ENCODE measurements at places on chromosomes 12 and 14. TPM values are rescaled to one million over a fixed set of nuclear protein-coding genes. Genes with fewer than 3 reads are reported as not detected.

DNA sequence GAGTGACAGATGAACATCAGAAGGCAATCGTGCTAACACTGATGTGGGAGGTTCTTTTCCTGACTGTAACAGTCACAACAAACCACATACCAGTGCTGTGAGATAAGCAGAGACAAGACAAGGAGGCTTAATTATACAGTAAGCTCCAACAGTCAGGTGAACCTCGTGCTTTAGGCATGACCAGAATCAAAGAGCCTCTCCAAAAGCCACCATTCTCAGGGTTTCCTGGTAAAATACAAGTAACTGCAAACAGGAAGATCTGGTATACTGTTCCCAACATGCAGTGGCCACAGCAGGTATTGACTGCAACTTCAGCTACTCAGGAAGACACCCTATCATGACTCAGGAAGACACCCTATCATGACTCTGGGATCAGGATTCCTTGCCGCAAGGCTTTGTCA, 47.3 kb upstream of the GTF2A1 start:
- H3K4me1 ChIP-seq: no peaks in the 10 kb centered on the region
- no peak overlapping the region for H3K4me3 ChIP-seq
- peaks cover 42% of the 10 kb centered on the region for H3K27me3 ChIP-seq
- DNase-seq: peak; percentile 40
- H3K36me3 ChIP-seq: no peaks in the 10 kb centered on the region
- H3K27ac ChIP-seq: no peak overlapping the region

GRCh38 chr12:59472273-59472672, 123.6 kb upstream of the SLC16A7 start:
- no peaks in the 10 kb centered on the region for H3K27me3 ChIP-seq
- no peak for DNase-seq
- H3K4me1 ChIP-seq: no peaks in the 10 kb centered on the region
- H3K4me3 ChIP-seq: no peak overlapping the region

- no peaks in the 10 kb centered on the region for H3K4me1 ChIP-seq
- DNase-seq: no peak
- H3K36me3 ChIP-seq: no peaks in the 10 kb centered on the region
These were observed 32.6 kb downstream of the DDX11 start for GRCh38 chr12:31106101-31106803.

DNA sequence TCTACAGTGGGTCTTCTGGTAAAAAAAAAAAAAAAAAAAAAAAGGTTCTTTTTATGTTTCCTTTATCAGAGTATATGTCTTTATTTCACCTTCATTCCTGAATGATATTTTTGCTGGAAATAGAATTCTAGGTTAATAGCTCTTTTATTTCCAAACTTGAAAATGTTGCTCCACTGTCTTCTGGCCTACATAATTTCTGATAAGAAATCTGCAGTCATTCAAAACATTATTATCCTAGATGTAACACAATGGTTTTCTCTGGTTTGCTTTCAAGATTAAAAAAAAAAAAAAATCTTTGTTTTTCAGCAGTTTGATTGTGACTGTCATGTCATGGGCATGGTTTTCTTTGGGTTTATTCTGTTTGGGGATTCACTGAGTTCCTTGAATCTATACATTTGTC, 19.5 kb downstream of the DCP1B start:
- H3K4me1 ChIP-seq: no peaks in the 10 kb centered on the region
- no peak overlapping the region for H3K4me3 ChIP-seq
- no peak overlapping the region for H3K27ac ChIP-seq
- peaks cover 43% of the 10 kb centered on the region for H3K36me3 ChIP-seq
- H3K27me3 ChIP-seq: no peaks in the 10 kb centered on the region

DNA sequence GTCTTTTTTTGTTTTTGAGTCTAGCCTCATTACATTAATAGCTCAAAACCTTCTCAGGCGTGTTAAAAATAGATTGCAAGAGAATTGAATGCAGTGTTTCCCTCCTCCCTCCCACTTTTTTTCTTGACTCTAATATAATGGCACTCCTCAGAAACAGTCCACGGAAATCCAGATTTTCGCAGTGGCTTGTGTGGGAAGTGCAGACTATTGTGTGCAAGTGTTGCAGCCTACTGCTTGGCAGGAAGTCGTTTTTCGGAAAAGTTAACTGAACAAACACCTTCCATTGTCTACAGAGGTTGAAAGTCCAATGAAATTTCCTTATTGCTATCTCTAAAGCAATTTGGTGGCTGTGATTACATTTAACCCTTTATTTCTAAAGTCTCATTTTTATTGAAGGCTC, 147.9 kb upstream of the E2F7 start:
- no peaks in the 10 kb centered on the region for H3K27me3 ChIP-seq
- no peaks in the 10 kb centered on the region for H3K36me3 ChIP-seq
- no peak overlapping the region for H3K4me3 ChIP-seq

DNA sequence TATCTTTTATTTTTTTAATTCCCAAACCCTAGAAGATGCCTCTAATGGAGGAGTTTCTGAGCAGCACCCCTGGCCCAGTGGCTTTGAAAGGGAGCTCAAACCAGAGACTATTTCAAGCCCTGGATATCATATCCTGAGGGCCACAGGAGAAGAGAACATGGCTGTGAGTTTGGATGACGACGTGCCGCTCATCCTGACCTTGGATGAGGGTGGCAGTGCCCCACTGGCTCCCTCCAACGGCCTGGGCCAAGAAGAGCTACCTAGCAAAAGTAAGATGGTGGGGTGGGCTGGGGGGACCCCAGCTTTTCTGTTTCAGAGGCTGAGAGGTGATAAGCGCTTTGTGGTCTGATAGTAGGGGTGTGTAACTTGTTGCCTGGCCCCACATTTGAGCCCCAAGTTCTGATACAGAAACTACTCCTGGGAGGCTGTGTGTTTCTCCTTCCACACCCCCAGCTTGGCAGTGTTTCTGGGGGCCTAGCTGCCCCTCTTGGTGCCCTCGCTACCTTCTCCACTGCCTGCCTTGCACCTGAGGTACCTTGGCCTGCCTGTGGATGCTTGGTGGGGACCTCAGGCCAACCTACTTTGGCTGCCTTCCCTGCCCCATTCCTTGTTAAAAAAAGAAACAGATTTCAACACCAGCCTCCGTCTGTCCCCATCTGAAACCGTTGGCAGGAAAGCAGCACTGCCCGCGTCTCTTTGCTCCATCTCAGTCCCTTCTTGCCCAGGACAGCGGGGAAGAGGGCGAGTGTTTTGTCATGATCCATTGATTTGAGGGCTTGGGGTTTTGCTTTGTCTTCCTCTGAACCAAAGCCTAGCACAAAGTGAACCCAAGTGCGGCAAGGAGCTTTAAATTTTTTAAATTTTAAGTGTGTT, 5.7 kb downstream of the TPCN1 start:
- peaks cover 3% of the 10 kb centered on the region for H3K36me3 ChIP-seq
- H3K4me1 ChIP-seq: peaks cover 19% of the 10 kb centered on the region
- H3K27me3 ChIP-seq: no peaks in the 10 kb centered on the region
- no peak for DNase-seq
- no peak overlapping the region for H3K4me3 ChIP-seq

DNA sequence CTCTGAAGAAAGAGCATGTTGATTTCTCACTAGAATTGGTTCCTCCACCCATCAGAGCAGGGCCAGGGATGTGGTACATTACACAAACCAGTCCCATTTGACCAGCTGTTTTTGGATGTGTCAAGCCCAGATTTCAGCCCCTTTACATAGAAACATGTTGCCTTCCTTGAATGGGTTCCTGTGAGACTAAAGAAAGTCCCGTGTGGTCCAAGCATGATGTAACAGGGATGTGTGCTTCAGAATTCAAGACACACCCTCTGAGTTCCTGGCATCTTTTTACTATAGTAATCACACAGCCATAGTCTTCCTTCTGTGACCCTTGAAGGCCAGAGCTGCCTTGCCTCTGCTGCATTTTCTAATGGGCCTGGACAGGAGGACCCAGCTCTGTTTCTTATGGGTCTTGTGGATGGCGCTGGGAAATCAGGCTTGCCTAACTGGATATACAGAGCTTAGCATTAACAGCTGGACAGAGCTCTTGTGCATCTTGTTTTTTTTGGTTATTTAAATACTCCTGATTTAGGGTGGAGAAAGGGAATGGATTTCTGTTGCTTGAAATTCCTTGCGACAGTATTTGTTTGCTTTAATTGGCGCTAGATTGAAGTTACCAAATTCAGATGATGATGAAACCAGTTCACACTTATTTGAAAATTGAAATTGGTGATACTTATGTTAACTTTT, 341.0 kb downstream of the ZFP36L1 start:
- H3K4me1 ChIP-seq: peaks cover 15% of the 10 kb centered on the region
- no peaks in the 10 kb centered on the region for H3K27me3 ChIP-seq
- peak; percentile 65 for DNase-seq
- no peaks in the 10 kb centered on the region for H3K36me3 ChIP-seq
- peak overlapping the region; percentile 32 for H3K27ac ChIP-seq
- H3K4me3 ChIP-seq: no peak overlapping the region

DNA sequence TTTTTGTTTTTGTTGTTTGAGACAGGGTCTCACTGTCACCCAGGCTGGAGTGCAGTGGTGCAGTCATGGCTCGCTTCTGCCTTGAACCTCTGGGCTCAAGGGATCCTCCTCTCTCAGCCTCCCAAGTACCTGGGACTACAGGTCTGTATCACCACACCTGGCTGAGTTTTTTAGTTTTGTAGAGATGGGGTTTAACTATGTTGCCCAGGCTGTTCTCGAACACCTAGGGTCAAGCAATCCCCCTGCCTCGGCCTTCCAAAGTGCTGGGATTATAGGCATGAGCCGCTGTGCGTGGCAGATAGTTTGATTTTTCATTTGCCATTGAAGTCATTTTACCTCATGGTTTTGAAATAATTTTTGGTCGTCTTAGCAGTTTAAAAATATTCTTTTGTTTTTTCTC, 94.3 kb upstream of the EIF5 start:
- no peak overlapping the region for H3K4me3 ChIP-seq
- H3K36me3 ChIP-seq: no peaks in the 10 kb centered on the region
- DNase-seq: no peak
- H3K27ac ChIP-seq: no peak overlapping the region

Gene GNB3
- 3.2 TPM for total RNA-seq

Gene WNT1
- total RNA-seq: not detected

Gene B3GNT4
- total RNA-seq: not detected

Gene PLEKHG7
- not detected for total RNA-seq

Gene TGFB3
- total RNA-seq: 3.9 TPM
